Stimulated activated CD4-positive, alpha-beta T cell treated with anti-CD3 and anti-CD28 coated beads, Interleukin-15, amount 100 ng/mL, for 48 hours (primary cell): ENCODE measurements at places on chromosomes 16 and 17.

- DNase-seq: no peak
These were observed 116.6 kb downstream of the METRNL start for GRCh38 chr17:83196024-83196365.

DNA sequence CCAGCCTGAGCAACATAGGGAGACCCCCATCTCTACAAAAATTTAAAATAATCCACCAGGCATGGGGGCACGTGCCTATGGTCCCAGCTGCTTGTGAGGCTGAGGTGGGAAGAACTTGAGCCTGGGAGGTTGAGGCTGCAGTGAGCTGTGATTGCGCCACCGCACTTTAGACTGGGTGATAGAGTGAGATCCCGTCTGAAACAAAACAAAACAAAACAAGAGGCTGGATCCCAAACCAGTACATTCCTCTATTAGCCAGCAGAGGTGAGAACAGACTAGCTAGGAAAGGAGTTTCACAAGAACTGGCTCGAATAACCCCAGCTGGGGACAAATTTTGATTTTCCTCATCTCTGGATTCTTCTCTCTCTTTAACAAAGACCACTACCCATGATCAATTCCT is 366.7 kb upstream of the ZFHX3 start:
- no peak for DNase-seq

- DNase-seq: no peak
These were observed 28.4 kb downstream of the LRRC75A start for GRCh38 chr17:16463358-16464302.

- no peak for DNase-seq
These were observed 10.6 kb downstream of the ADCY7 start for GRCh38 chr16:50276801-50277555.

- DNase-seq: no peak
These were observed 7.6 kb downstream of the LIMD2 start for GRCh38 chr17:63692195-63692816.

DNA sequence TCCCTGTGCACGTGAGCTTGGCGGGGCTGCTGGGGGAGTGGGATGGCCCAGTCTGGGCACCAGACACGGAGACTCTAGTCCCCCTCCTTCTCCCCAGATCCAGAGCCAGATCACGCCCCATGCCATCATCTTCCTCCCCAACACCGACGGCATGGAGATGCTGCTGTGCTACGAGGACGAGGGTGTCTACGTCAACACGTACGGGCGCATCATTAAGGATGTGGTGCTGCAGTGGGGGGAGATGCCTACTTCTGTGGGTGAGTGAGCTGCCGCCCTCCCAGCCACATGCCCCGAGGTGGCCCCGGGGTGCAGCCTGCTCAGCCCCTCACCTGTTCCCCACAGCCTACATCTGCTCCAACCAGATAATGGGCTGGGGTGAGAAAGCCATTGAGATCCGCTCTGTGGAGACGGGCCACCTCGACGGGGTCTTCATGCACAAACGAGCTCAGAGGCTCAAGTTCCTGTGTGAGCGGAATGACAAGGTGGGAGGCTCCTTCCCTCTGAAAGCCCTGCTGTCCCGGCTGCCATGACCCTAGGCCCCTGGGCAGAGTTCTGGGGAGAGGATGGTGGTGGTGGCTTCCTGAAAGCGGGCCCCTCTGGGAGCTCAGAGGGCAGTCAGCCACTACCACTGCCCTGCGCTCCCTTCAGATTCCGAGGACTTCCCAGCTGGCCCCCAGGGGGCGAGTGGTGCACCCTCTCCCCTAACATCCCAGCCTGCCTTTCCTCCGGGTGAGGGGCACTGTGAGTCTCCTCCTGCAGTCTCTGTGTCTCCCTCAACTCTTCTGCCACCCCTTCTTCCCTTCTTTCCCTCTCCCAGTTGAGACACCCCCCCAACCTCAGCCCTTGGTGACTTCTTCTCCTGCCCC is 2.8 kb upstream of the C17orf107 start:
- no peak for DNase-seq

DNA sequence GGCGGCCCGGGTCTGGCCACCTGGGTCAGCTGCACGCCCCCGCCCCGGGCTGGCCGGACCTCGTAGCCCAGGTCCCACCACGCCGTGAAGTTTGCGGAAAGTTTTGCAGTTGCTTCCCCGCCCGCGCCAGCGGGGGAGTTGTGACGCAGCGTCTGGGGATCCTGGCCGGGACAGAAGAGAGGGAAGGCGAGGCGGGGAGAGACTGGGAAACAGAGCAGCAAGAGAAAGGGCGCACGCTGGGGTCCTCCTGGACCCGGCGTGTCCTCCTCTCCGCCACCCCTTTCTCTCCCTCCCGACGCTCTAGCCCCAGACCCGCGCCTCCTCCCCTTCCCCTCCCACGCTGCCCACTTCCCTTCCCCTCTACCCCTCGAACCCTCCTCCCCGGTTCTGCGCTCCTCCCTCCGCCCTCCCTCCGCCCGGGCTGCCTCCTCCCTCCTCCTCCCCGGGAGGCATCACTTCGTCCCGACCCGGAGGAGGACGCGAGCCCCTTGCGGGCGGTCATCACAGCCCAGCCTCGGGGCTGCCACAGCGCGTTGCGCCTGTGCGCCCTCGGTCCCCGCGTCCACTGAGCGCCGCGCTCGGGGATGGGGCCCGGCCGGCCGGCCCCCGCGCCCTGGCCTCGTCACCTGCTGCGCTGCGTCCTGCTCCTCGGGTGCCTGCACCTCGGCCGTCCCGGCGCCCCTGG is at the start of gene MRC2:
TSS of gene MRC2 (plus strand) at position 452 of the 685 bp plus-strand sequence. CDS start at position 585, 133 bp downstream.
- no peak for DNase-seq
